ENCODE measurements at places on chromosomes 7 and 10.
A peak's percentile ranks its signal among the peaks of the same experiment; 100 is the strongest.

- no peak for DNase-seq
Observed at GRCh38 chr7:48251766-48252165, 80.5 kb downstream of the ABCA13 start.

DNA sequence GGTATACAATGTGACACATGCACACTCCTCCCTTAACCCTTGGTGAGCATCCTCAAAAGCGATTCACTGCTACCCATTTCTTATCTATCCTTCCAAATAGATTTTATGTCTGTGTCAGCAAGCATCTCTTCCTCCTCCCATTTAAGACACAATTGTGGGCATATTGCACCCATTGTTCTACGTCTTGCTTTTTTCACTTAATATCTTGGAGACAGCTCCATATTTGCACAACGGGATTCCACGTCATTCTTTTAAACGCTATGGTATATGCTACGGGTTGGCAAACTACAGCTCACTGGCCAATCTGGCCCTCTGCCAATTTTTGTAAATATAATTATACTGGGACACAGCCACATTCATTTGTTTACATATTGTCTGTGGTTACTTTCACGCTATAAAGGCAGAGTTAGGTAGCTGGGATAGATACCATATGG, 88.6 kb downstream of the RNF216 start:
- no peak for DNase-seq

DNA sequence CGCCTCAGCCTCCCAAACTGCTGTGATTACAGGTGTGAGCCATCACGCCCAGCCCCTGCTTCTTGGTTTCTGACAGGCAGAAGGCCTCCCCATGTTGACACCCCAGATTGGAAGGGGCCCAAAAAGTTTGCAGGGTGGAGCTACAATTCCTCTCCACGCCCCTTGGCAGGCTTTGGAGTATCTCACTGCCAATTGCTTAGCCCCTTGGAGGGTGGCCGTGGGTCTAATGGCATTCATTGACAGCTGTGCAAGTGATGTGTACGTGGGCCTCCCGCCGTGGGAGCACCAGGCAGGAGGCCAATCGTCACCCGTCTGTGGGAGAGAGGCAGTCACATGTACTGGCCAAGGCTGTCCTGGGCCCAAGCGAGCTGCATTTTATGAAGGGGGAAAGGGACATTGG, 73.7 kb upstream of the PPIF start:
- DNase-seq, result no peak

DNA sequence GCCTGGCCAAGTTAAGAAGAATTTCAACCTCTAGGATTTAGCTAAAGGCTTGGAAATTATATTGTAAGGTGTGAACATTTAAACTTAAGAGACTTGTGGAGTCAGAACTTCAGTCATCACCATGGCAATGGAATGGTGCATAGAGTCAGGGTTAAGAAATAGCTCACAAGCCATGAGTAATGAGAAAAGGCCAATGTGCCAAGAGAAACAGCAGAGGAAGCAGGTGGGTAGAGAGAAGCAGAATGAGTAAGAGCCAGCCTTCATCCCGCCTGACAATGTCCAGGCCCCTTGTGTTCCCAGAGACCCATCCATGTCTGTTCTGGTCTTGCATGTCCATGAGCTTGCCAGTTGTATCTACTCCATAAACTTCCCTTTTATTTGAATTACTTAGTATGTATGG, 62.6 kb upstream of the TBX20 start:
- DNase-seq, result no peak

DNA sequence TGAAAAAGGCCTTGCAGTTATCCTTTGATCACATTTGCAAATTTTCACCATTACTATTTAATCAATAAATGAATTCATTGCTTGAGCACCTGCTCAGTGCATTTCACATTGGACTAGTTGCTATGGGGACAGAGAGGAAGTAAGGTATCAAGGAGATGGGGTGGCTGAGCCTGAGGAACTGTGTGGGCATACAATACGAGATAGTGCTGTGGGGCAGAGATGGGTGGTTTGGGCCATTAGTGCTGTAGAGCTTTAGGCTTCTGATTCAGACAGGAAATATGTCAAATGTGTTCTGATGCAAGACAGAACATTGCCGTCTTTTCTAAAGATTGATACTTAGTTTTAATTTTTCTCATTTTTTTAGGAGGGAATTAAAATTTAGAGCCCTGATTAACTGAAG, 13.2 kb downstream of the ITGB8 start:
- DNase-seq, result no peak

- DNase-seq, result no peak
Observed at GRCh38 chr10:9268176-9268575, 1213.7 kb downstream of the GATA3 start.

GRCh38 chr10:78426181-78426580, 392.5 kb downstream of the RPS24 start:
- DNase-seq, result no peak

GRCh38 chr10:24223953-24224352, 15.0 kb downstream of the KIAA1217 start:
- no peak for DNase-seq

GRCh38 chr10:132163278-132163765, 23.4 kb upstream of the DPYSL4 start:
- peak; percentile 70 for DNase-seq

- DNase-seq, result no peak
Observed at GRCh38 chr7:22117222-22117621, 171.5 kb upstream of the CDCA7L start.

- DNase-seq, result peak; percentile 9
Observed at GRCh38 chr10:72694476-72695369, 2.8 kb downstream of the MCU start.

- DNase-seq, result no peak
Observed at GRCh38 chr10:123750901-123751300, 84.7 kb downstream of the GPR26 start.

GRCh38 chr10:103910442-103911012, 7.5 kb downstream of the STN1 start:
- no peak for DNase-seq

DNA sequence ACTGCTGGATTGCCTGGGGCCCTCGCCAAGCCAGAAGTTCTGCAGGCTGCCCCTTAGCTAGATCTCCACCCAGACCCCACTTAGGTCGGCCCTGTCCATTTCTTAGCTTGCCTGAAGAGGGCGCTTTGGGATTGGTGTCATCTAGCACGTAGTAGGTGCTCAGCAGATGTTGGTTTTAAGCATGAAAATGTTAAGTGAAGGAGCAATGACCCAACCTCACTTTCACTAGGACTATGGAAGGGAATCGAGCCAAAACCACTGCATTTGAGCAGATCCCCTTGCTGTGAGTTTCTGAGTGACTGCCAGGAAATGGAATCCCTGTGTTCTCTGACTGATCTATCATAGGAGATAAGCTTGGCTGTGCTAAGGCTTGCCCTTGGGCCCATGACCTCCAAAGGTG, 131.7 kb upstream of the EEPD1 start:
- DNase-seq, result peak; percentile 16

- DNase-seq, result no peak
Observed at GRCh38 chr7:98364220-98364619, 36.7 kb downstream of the BAIAP2L1 start.

- DNase-seq, result no peak
Observed at GRCh38 chr7:66279912-66280311, 74.8 kb downstream of the TPST1 start.

DNA sequence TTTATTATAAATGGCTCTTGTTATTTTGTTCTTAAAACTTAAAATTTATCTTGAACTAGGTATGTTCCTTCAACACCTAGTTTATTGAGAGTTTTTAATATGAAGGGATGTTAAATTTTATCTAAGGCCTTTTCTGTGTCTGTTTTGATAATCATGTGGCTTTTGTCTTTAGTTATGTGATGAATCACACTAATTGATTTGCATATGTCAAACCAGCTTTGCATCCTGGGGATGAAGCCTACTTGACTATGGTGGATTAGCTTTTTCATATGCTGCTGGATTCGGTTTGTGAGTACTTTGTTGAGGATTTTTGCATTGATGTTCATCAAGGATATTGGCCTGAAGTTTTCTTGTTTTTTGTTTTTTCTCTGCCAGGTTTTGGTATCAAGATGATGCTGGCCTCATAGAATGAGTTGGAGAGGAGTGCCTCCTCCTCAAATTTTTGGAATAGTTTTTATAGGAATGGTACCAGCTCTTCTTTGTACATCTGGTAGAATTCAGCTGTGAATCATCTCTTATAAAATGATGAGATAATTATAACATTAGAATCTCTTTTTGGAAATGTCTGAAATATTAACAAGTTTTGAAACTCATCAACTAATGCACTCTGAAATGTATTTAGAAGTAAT, 78.7 kb upstream of the AGR3 start:
- no peak for DNase-seq

GRCh38 chr7:8579661-8580194, 146.3 kb downstream of the NXPH1 start:
- no peak for DNase-seq

- no peak for DNase-seq
Observed at GRCh38 chr7:42082144-42082543, 154.9 kb downstream of the GLI3 start.

GRCh38 chr7:29319719-29320521, 125.3 kb downstream of the CHN2 start:
- peak; percentile 19 for DNase-seq

- no peak for DNase-seq
Observed at GRCh38 chr7:48285373-48285772, 114.1 kb downstream of the ABCA13 start.

DNA sequence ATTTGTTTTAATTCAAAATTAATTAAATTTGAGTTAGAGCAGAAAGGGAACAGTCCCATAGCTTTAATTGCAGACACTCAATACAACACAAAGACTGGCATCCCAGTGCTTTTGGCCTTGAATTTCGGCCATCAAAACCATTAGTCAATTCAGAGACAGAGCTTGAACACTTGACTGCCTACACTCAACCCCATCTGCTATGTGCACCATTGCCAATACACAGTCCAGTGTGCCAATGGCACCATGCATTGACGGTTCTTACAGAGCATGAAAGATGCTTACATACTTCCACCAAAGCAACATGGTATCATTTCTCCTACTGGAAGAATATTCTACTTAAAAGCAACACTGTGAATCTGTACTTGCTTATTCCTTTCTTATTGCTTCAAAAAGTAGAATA, 43.6 kb upstream of the LRRTM3 start:
- DNase-seq, result no peak

DNA sequence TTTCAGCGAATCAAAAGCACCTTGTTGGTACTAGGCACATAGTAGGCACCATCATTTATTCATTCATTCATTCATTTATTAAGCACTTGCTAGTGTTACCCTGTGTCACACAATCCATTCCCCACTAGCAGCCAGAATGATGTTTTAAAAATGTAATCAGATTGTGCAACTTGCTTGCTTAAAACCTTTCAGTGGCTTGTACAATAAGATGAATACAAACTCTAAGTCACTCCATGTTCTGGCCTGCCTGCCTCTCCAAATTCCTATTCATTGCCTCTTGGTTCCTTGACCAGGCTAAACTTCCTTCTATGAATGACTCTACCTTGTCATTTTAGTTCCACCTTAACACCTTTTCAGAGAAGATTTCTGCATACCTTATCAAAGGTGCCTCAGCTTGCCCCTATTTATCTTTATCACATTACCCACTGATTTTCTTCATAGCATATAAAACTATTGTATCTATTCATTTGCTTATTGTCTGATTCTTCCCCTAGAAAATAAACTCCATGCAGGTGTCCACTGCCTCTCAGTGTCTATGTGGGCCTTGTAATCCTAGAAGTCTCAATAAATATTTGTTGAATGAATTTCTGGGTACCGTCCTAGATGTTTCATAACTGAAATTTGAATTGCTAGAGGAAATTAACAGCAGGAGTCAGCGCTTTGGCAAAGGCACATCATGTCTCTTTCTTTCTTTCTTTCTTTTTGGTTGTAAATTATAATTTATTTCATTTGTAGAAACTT, 169.5 kb downstream of the TMEM26 start:
- no peak for DNase-seq

DNA sequence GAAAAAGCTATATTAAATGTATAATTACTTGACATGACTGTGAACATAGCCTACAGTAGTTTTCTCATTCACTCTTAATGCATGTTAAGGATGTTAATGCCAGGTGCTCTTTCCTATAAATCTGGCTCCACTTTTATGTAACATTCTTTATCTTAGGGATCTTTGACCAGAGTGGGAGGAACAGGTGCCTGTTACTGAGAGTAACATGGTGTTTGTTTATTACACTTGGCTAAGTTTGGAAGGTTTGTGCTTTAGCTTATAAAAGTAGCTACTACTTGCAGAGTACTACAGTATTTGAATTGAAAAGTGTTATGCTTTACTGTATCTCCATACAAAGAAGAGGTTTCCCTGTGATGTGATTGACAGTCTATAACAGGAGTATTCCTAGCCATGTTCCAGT, 183.4 kb downstream of the DYNC1I1 start:
- no peak for DNase-seq

- no peak for DNase-seq
Observed at GRCh38 chr10:18164748-18165361, 24.6 kb downstream of the CACNB2 start.

GRCh38 chr7:94472608-94473007, 37.0 kb upstream of the CASD1 start:
- no peak for DNase-seq
